ENCODE measurements at places on chromosomes 1 and 21. TPM values are rescaled to one million over a fixed set of nuclear protein-coding genes. Genes with fewer than 3 reads are reported as not detected.

GRCh38 chr1:41497056-41497440, 12.6 kb upstream of the EDN2 start:
- no peak for DNase-seq

The MCOLN3 gene
- total RNA-seq = 2.1 TPM

The SPATA45 gene
- total RNA-seq = not detected

- DNase-seq = no peak
Measured at GRCh38 chr21:37842163-37842919, 73.9 kb downstream of the KCNJ6 start.

GRCh38 chr1:205633421-205633976, 1.7 kb upstream of the ELK4 start:
- no peak for DNase-seq

The NBPF6 gene
- total RNA-seq = not detected

- DNase-seq = no peak
Measured at GRCh38 chr1:5865774-5866173, 126.5 kb downstream of the NPHP4 start.

DNA sequence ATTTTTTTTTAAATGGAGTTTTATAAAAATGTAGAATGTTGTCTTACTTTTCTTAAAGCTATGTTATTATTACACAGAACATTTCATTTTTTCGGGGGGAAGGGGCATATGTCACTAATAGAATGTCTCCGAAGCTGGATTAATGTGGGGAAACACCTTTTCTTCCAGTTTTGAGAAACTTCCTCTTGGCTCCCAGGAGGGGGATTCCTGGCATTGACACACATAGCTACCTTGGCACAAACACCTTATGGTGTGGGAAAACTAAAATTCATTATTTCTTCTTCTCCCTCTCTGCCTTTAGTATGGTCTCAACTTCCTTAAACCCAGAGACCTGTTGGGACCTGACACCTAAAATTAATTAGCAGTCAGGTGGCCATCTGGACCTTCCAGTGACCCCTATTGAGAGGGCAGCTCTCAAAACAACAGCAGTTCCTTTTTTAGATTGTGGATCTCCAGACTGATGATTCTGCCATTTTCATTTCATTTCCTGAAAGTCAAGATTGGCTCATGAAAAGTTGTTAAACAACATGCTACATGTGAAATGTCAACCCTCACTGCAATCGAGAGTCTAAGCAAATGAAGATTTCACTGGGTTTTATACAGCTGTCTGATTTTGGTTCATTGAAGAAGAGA, 70.1 kb upstream of the EDEM3 start:
- no peak for DNase-seq

The HES5 gene
- total RNA-seq = not detected

DNA sequence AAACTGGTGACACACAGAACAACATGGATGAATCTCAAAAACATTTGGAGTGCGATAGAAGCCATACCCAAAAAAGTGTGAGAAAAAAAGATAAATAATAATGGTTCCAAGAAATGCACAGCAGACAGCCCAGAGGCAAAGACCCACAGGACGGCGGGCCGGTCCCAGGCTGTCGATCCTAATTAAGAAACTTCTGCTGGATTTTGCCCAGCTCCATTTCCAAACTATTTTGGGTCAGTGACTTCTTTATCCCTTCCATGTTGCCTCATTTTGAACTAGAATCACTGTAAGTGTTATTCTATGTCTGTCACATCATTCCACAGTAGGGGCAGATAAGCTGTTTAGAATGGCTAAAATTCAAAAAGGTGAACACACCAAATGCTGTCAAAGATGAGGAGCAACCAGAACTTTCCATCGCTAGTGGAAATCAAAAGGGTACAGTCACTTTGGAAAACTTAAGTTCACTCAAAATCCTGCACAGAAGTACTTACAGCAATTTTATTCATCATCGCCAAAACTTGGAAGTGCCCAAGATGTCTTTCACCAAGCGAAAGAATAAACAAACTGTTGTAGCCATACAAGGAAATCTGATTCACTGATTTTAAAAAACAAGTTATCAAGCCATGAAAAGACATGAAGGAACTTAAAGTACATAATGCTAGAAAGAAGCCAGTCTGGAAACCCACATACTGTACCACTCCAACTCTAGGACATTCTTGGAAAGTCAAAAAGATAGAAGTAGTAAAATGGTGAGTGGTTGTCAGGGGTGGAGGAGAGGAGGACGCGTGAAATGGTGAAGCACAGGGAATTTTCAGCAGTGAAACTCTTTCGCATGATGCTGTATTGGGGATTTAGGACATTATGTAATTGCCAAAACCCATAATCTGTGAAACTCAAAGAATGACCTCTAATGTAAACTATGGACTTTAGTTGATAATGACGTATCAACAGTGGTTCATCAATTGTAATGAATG, 7.5 kb downstream of the NBPF1 start:
- peak; percentile 2 for DNase-seq

DNA sequence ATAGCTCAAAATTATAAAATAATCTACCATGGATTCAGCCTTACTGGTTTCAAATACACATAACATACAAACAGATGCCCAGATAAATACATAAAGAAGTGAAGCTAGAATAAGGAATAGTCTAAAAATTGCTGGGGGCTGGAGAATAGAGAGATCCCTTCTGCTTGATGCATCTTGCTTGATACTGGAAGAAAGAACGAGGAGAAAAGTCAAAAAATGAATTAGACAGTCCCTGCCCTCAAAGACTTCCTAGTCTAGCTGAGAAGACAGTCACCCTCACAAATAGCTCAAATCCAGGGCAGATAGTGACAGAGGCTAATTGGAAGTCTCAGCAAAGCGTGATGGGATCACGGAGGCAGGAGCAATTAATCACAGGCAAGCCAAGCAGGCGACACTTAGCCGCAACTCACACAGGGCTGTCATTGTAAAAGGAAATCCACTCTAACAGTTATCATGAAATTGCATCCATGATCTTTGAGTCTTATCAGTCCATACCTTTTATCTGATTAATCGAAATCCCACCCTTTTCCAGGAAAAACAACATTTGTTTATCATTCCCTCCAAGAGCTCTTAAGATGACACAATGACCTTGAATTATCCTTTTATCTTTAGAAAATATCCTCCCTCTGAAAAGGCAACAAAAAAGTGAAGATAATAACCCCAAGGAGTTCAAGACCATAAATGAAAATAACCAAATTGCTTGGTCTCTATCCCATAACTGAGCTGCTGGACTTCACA, 59.7 kb upstream of the TIAM1 start:
- no peak for DNase-seq

- peak; percentile 10 for DNase-seq
Measured at GRCh38 chr1:50208315-50208714, 99.6 kb downstream of the ELAVL4 start.

DNA sequence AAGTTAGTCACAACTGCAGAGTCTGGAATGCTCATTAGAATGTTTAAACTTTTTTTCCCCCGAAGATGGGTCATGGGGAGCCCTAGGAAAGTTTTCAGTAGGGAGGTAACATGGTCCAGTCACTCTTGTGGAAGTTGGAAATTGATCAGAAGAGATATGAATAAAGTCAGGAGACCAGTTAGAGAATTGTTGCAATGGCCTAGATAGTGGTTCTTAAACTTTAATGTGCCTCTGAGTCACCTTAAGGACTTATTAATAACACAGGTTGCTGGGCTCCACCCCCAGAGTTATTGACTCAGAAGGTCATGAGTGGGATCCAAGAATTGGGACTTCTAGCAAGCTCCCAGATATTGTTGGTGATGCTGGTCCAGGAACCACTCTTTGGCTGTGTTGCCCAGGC, 3.2 kb upstream of the TFAP2E start:
- no peak for DNase-seq

DNA sequence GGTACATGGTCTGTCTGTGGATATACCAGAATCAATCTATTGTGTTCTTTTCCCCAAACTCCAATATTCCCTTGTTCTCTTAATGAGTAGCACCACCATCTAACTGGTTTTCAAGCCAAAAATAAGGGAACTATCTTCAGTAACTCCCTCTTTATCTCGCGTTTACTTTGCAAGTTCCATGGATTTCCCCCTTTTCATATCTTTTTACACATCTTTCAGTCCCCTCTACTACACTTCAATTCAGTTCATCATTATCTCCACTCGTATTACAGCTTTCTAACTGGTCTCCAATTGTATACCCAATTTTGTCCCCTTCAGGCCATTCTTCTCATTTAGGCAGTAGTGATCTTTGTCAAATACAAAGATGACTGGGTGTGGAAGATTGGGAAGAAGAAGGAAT, 4.1 kb upstream of the TMCO1 start:
- no peak for DNase-seq

The LENEP gene
- total RNA-seq = not detected

The SPRR2F gene
- total RNA-seq = not detected

DNA sequence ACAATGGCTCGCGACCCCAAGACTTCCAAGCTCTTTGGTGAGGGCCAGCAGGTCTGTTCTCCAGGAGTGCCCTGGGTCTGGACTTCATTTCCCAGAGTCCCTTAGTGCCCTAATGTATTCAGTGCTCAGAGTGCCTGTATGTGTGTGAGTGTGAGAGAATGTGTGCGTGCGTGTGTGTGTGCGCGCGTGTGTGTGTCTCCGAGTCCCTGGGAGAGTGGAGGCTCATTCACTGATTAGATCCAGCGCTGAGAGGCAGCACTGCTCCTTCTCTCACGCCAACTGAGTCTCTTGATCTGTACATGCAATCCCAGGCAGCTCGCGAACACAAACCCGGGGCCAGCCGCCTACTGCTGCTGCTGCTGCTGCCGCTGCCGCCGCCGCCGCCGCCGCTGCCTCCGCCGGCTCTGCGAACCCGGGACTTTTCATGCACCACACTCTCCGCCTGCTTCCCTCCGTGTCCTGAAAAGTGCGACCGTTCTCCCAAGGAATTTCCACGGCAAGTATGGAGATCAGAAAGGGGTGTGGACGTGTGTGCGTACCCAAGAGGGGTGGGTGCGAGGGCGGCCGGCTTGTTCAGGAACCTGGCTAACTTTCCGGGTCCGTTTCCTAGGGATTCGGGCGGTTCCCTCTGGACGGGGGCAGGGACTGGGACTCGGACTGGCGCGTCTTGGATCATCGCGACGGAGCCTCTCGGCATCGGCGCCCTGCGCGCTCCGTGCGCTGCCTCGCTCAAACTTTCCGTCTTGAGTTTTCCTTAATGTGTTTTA, at the start of gene RNF220:
TSS of gene RNF220 (plus strand) at position 225 of the 767 bp plus-strand sequence.
- peak; percentile 84 for DNase-seq

DNA sequence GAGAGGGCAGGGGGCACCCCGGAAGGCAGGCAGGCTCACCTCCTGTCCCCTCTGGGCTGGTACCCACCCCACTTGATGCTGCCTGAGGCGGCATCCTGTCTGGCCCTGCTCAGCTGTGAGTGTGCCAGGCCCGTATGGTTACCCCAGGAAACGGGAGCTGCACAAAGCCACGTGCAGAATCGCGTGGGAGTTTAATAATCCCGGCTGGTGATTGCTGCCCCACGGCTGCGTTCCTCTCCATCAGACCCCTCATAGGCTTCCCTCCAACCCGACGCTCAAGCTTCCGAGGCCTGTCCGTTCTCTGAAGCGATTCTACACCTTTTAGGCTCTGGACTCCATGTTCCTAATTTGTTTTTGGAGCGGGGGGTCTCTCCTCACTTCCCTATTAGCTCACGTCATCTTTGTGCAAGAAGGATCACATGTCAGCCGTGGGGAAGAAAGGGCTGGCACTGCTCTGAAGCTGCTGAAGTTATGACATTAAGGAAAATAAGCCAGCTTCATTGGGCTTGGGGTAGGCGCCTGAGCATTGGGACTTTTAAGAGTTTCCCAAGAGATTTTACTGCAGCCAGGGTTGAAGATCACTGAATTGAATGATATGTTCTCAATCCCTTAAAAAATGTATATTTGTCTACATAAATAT, 1.1 kb upstream of the B3GALT5 start:
- peak; percentile 62 for DNase-seq

DNA sequence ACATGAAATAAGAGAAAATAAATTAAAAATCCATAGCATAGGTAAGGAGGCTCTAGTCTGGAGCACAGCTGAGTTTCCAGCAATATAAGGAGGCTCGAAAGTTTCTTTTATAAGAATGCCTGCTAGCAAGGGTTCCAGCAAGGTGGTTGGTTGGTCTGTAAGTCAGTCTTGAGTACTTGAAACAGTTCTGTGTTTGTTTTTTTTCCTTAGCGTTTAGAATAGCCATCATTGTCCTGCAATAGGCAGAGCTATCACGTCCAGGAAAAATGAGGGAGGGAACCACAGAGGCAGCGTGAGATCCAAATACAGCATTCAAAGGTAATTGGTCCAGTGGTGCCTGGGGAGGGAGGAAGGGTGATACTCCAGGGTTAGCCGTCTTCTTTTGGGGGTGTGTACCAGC, 8.4 kb downstream of the UBE2Q1 start:
- DNase-seq = no peak

- DNase-seq = peak; percentile 76
Measured at GRCh38 chr21:42833439-42833815, 45.9 kb downstream of the WDR4 start.

- DNase-seq = no peak
Measured at GRCh38 chr1:77797991-77798390, 18.5 kb downstream of the MIGA1 start.

GRCh38 chr1:173937062-173937461, 19.9 kb upstream of the SERPINC1 start:
- no peak for DNase-seq

The HFM1 gene
- 2.0 TPM for total RNA-seq

GRCh38 chr1:24967962-24968361, 37.9 kb upstream of the RUNX3 start:
- no peak for DNase-seq

The OR6K6 gene
- total RNA-seq = not detected

The WNT2B gene
- 0.12 TPM for total RNA-seq

The TRIM67 gene
- 0.17 TPM for total RNA-seq

GRCh38 chr1:209929751-209930150, 8.3 kb upstream of the SYT14 start:
- DNase-seq = no peak
